ENCODE measurements at places on chromosomes 3 and 15. TPM values are rescaled to one million over a fixed set of nuclear protein-coding genes. Genes with fewer than 3 reads are reported as not detected.
A peak's percentile ranks its signal among the peaks of the same experiment; 100 is the strongest.

DNA sequence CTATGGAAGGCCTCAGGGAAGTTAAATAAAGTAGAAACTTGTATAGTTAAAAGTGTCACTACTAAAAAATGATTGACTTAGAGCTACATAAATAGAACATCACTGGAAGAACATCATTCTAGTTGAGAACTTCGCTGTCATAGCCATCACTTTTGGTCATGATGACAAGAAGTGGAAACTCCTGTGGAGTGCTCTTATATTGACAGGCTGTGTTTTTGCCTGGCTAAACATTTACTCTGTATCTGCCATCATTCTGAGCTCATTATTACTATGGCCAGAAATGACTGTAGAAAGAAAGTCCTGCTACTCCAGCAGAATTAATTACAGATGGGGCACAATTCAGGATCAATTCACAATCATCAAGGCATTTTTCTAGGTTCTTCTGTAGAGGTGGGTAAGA is 165.1 kb upstream of the GOLIM4 start:
- DNase-seq: no peak

Gene HEG1
- polyA plus RNA-seq: 19.3 TPM

- no peak for DNase-seq
Measured at GRCh38 chr3:111051354-111051753, 20.3 kb upstream of the NECTIN3 start.

Gene FURIN
- polyA plus RNA-seq: 30.4 TPM

DNA sequence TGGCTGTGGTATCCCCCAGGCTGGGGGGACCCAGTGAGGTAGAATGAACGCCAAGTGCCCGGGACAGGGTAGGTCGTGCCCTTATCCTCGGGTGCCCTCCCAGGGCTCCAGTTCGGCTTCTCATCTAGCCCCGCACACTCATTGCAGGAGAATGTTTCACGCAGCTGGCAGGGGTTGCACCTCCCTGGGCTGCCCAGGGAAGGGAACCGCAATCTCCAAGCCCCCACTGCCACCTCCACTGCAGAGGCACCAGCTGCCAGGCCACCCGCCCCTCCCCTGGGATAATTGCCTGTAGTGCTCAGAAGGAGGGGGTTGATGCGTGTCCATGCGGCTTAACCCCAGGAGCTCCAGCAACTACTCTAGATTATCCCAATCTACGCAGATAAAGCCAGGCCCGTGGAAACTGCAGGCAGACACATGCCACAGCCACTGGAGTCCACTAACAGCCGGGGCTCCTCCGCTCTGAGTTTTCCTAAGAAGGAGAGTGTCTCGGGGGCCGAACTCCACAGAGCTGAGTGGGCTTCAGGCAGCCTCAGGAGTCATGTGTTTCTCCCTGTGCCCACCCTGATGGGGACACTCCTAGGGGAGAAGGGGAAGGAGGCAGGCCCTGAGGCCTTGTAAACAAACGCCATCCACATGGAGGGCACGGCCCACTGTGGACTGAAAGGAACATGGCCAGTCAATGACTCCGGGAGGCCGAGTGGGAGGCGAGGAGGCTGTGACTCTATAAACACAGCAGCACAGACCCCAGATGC is 137.2 kb upstream of the IQSEC1 start:
- DNase-seq: no peak

Gene TICRR
- 5.0 TPM for polyA plus RNA-seq

Gene ZNF639
- 37.5 TPM for polyA plus RNA-seq

DNA sequence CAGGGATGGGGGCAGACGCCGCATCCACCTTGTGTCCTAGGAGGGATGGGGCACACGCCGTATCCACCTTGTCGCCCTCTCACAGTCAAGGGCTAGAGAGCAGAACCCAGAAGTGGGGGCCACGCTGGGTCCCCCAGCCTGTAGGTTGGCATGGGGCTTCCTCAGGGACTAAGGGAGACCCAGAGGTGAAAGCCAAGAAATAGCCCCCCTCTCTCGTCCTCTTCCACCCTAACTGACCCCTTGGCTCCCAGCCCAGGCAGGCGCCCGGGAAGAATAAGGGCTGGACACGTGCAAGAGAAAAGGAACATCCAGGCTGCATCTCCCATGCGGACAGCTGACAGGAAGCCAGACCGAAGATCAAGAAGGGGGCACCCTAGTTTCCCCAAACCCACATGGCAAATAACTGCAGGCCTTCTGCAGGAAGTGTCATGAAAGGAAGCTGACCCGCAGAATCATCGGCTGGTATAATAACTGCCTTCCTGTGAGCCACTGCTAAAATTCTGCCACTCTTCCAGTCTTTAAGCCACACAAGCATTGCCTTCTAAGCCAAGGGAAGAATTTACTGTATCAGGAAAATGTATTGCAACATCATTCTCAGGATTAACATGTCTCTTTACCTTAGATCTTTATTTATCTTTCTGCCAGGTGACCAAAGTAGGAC is 38.5 kb upstream of the TFRC start:
- DNase-seq: peak; percentile 81

DNA sequence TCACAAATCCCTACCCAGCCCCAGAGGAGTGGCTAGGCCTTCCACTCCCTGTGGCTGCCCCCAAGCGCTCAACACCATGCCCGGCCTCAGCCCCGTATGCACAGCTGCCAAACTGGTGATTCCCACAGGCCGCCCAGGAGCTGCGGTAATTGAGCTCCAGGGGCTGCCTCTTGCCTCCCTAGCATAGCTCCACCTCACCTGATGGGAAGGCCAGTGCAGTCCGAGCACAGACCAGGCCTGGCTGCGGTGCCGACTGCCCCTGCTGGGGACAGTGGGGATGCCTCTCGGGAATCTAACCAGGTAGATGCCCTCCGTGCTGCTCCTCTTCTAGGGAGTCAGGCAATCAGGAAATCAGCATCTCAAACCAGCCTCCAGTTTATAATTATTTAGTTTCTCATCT is 25.9 kb downstream of the SCN5A start:
- no peak for DNase-seq

Gene KBTBD13
- polyA plus RNA-seq: 1.8 TPM
